ENCODE measurements at places on chromosomes 3 and 15. TPM values are rescaled to one million over a fixed set of nuclear protein-coding genes. Genes with fewer than 3 reads are reported as not detected.

TCTA gene
- total RNA-seq: 44.1 TPM

EOMES gene
- total RNA-seq: not detected

SNX22 gene
- total RNA-seq: not detected

- no peak for DNase-seq
These were observed 120.7 kb downstream of the CHDH start for GRCh38 chr3:53725387-53725995.

DNA sequence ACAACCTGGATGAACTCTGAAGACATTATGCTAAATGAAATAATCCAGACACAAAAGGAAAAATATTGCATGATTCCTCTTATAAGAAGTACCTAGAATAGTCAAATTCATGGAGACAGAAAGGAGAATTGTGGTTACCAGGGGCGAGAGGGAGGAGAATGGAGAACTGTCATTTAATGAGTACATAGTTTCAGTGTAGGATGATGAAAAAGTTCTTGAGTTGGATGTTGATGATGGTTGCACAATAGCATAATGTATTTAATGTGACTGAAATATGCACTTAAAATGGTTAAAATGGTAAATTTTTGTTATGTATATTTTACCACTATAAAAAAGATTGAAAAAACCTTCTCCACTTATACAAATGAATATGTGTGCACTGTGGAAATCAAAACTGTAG is 469.6 kb downstream of the MAGI1 start:
- no peak for DNase-seq

- DNase-seq: no peak
These were observed 2.8 kb downstream of the EFHB start for GRCh38 chr3:19931180-19931692.

- DNase-seq: no peak
These were observed 12.8 kb downstream of the GPR176 start for GRCh38 chr15:39907216-39907615.

DNA sequence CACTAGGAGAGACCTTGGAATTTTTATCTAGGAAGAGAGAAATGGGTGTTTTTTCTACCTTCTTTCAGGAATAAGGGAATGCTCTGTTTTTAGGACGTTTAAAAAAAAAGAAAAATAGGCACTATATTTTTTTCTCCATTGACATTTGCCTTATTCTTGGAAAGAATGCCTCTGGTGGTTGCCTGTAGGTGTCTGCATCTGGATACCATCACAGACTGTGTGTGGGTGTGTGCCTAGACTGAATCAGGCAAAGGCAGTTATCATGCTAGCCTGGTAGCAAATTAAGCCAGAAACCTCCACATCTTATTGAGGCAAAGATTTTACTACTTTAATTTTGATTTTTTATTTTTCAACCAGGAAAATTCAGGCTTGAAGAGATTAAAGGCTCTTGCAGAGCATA is 513.6 kb upstream of the KCNMB2 start:
- DNase-seq: peak; percentile 2

GRCh38 chr15:88498996-88499395 is 31.5 kb downstream of the MRPS11 start:
- no peak for DNase-seq

DNA sequence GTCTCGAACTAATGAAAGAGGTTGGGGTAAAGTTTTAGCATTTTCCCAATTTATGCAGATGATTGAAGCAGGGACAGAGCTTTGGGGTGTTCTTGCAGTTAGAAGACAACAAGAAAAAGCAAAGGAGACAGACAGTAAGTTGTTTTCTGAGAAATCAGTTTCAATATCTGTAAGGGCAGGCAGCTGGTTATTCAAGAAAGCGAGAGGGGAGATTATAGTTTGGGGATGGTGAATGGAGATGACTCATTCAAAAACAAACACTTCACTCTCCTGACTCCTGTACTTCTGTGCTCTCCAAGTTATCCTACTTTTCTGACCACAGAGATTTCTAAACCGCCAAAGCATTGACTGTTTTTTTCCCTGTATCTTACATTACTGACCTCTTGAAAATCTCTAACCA is 352.0 kb downstream of the GAP43 start:
- no peak for DNase-seq

GRCh38 chr15:67090297-67091070 is 25.1 kb downstream of the SMAD3 start:
- no peak for DNase-seq

DNA sequence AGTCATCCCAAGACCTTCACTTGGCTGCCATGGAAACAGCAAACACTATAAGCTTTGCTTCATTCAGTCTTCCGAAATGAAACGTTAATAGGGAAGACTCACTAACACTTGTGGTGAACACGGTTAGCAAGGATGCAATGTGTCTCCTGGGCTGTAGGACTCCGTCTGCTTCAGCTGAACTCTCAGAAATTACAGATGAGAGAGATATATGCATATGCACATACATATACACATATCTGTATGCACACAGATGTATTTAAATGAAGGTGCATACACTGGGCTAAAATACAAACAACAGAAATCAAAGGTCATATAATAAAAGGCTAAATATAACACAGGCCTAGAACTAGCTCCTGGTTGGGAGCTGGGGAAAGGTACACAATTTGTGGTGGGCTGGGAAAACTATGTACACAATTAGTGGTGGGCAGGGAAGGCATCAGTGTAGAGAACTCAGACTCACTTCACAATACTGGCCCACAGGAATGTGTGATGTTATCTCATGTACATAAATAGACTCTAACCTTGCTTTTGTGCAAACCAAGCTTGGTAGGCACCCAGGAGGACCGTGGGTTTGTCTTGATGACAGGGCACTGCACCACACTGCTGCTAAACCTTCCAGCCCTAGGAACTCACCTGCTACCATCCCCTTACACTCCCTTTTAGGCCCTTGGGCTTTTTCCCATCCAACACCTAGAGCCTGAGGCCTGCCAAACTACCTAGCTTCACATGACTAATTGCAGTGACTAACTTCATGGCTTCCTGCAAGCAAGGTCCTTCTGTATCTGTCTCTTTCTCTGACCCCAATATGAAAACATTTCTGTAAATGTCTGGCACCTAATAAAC is 873.1 kb downstream of the NSUN3 start:
- DNase-seq: no peak

GRCh38 chr15:52529341-52529924 is 753 bp upstream of the MYO5A start:
- DNase-seq: no peak

- no peak for DNase-seq
These were observed 188.3 kb downstream of the PLCH1 start for GRCh38 chr3:155556531-155556930.

DNA sequence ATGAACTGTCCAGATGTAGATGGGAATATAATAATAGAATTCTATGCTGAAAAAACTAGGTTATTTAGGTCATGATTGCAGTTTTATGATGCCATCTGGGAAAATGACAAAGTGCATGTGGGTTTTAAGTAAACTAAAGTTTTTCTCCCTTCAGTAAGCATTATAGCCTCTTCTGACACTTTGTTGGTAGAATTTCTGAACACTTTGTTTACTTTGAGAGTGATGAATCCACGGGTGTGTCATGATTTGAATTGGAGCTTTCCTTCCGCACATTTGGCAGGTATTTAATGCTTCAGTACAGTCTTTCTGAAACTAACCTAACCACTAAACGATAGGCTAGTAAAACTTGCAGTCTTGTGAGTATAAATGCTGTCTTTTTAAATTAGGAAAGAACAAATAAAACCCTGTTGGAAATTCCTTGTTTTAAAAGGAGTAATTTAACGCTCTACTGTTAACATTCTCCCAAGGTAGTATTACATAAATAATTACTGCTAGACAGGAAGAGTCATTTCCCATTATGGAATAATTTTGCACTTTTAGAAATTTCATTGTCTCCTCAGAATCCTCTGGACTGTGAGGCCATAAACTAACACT is 7.0 kb downstream of the FILIP1L start:
- DNase-seq: peak; percentile 34

GRCh38 chr3:189282741-189283140 is 111.0 kb downstream of the TPRG1 start:
- no peak for DNase-seq

DNA sequence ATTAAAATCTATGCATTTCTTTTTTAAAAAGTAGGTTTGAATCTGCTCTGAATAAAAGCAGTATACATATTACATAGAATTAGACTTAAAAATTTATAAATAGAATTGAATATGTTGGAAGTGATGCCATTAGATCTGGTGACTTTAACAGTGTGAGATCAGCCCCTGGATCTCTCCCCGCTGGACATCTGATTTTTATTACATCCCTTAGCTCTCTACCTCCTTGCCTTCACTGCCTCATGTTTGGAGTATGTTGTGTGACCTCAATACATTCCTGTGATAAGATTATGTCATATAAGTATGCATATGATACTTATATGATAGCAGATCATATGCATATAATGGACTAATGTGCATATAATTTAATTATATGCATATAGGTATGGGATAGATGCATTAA is 643.4 kb upstream of the NR2F2 start:
- no peak for DNase-seq

- peak; percentile 71 for DNase-seq
These were observed 66.2 kb upstream of the UBE2E1 start for GRCh38 chr3:23739536-23739935.

GRCh38 chr3:153963012-153963411 is 158.2 kb upstream of the ARHGEF26 start:
- DNase-seq: no peak

GRCh38 chr3:15977598-15978232 is 179.9 kb upstream of the ANKRD28 start:
- DNase-seq: no peak

GRCh38 chr15:34023907-34024306 is 15.1 kb downstream of the AVEN start:
- no peak for DNase-seq

DNA sequence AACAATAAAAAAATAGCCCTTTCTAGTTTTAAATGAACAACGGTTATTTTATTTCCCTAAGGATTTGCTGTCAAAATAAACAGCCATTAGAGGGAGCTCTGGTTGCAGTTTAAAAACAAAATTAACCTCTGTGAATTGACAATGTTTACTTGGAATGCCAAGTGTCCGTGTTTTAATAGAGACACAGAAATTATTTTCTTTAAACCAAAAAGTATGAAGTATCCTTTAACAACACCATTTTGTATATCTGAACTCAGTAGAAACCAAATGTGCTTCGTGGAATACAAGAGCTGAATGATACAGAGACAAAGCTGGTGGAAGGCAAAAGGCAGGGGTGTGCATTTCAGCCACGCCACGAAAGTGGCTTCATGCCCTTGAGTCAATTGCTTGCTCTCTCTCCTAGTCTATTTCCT is 74.4 kb downstream of the MOBP start:
- peak; percentile 32 for DNase-seq

DNA sequence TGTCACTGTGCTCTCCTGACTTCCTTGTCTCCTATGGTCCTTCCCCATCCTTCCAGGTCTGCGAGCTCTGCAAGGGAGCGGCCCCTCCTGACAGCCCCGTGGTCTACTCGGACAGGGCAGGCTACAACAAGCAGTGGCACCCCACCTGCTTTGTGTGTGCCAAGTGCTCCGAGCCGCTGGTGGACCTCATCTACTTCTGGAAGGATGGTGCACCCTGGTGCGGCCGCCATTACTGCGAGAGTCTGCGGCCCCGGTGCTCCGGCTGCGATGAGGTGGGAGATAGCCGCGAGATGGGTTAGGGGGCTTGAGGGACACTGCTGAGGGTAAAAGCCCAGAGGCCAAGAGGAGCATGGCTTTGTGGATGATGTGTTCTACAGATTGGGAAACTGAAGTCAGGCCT is 63.8 kb downstream of the LMCD1 start:
- DNase-seq: no peak

GRCh38 chr3:100084100-100084806 is 30.0 kb downstream of the FILIP1L start:
- DNase-seq: no peak

DNA sequence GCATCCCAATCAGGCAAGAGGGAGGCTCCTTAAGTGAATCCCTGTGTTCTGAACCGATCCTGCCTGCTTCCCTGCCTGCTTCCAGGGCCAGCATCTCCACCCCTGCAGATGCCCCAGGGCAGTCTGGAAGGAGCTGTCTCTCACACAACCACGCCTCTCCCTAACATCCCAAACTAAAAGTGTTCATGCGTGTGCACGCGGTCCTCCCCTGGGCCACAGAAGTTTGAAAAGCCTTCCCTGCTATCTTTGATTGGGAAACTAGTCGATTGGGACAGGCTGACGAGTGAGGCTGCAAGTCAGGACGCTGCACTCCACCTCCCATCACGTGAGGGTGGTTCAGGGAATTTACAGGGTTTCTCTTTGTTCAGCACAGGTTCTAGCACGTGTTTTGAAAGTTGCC is 340.9 kb upstream of the ICE2 start:
- DNase-seq: no peak

DNA sequence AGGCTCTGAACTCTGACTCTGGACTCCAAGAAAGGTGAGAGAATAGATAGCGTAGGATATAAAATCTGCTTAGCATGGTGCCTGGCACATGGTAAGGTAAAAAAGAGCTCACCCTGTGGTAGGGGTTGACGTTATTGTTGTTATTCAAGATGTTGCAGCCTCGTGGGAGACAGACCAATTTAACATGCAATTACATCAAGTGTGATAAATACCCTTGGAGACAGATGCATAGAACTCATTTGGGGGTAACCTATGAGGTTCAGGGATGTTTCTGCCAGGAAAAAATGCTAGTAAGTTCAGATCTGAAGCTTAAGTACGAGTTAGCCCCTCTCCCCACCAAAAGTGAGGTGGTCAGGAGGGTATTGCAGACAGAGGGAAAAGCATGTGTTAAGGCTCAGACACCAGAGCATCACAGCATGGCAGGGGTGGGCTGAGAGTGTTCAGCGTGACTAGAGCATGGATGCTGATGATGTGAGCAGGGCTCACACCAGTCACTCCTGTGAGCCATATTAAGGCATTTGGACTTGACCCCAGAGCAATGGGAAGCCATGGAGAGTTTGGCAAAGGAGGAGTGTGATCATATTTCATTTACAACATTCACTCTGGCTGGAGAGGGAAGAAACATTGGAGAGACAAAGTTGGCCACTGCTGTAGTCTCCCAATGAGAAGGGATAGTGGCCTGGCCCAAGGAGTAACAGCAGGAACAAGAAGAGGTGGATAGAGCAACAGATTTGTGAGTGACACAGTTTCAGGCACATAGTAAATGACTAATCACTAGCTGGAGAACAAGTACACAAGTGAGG is 181.0 kb downstream of the UACA start:
- DNase-seq: peak; percentile 41

GRCh38 chr3:156547637-156548036 is 7.3 kb downstream of the SSR3 start:
- DNase-seq: peak; percentile 48

DNA sequence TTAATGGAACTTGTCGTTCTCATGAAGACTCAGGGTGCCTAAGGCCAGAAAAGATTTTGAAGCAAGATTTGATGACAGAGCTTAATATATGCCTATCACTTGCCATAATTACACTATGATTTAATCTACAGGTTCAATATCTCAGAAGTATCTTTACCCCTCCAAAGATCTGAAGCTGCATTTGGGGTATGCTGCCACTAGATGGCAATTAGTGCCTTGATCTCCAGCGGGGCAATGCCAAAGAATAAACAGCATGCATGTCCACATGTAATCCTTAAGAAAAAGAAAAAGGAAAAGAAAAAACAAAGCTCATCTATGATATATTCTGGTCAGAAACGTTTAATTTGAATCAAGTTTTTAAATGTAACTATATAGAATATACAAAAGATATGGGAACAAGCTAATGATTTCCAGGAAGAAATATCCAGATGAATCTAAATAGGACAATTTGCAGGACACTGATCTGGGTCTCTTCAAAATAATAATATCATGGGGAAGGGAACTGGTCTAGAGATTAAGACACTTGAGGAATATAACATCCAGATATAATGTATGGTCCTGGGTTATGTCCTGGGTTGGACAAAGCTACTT is 55.0 kb upstream of the SOX14 start:
- DNase-seq: no peak

Measured in HFFc6 (cell line).